Thyroid gland (tissue), 4 donors: ENCODE measurements at places on chromosomes 1 and 21. TPM values are rescaled to one million over a fixed set of nuclear protein-coding genes. Genes with fewer than 3 reads are reported as not detected.

- no peak overlapping the region for H3K27ac ChIP-seq
- H3K36me3 ChIP-seq, result no peaks in the 10 kb centered on the region
- no peak overlapping the region for H3K4me3 ChIP-seq
- H3K27me3 ChIP-seq, result no peaks in the 10 kb centered on the region
- no peak for DNase-seq
- peaks cover 8% of the 10 kb centered on the region for H3K4me1 ChIP-seq
Measured at GRCh38 chr1:41512701-41513382, 28.4 kb upstream of the EDN2 start.

DNA sequence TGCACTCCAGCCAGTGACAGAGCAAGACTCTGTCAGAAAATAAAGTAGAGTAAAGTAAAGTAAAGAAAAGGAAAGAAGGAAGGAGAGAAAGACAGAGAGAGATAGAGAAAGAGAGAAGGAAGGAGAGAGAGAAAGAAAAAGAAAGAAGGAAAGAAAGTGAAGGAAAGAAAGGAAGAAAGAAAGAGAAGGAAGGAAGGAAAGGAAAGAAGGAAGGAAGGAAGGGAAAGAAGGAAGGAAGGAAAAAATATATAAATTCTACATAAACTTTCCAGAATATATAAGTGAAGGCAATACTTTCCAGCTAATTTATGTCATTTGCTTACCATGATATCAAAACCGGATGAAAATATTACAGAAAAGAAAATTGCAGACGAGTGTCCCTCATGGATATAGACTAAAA, 71.7 kb upstream of the GPR52 start:
- no peaks in the 10 kb centered on the region for H3K27me3 ChIP-seq
- H3K4me3 ChIP-seq, result no peak overlapping the region
- no peaks in the 10 kb centered on the region for H3K4me1 ChIP-seq
- no peak for DNase-seq
- H3K36me3 ChIP-seq, result no peaks in the 10 kb centered on the region

- no peak overlapping the region for H3K4me3 ChIP-seq
- H3K4me1 ChIP-seq, result peaks cover 67% of the 10 kb centered on the region
- H3K27ac ChIP-seq, result peak overlapping the region; percentile 22
- H3K27me3 ChIP-seq, result no peaks in the 10 kb centered on the region
- no peaks in the 10 kb centered on the region for H3K36me3 ChIP-seq
Measured at GRCh38 chr1:12148160-12148957, 18.4 kb upstream of the TNFRSF1B start.

DNA sequence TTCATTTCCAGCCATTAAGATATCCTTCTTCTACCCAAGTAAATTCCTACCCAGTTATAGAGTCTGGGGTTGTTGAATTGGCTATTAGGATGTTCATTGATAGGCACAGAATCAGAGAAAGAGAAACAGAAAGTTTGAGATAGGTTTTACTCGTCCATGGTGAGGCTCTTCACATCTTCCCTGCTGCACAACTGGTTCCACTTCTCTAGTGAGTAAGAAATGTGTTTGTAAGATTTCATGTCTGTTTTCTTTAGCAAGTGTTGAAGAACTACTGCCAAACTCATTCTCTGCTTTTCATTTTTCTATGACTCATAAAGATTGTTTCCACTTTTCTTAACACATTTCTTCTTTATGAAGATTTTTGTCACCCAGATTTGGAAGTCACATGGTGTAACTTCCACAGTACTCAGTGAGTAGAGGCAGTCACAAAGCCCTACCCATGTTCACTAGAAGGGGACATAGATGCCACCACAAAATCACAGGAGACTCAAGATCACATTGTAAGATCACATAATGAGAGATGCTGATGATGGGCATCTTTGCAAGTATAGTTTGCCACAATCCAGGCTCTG, 152.3 kb downstream of the SNX7 start:
- no peak overlapping the region for H3K27ac ChIP-seq
- no peak for DNase-seq
- H3K36me3 ChIP-seq, result no peaks in the 10 kb centered on the region
- H3K4me1 ChIP-seq, result no peaks in the 10 kb centered on the region

- H3K4me3 ChIP-seq, result no peak overlapping the region
- H3K27ac ChIP-seq, result no peak overlapping the region
- peak; percentile 22 for DNase-seq
- H3K36me3 ChIP-seq, result no peaks in the 10 kb centered on the region
Measured at GRCh38 chr1:67555461-67556296, 125.5 kb upstream of the SERBP1 start.

DNA sequence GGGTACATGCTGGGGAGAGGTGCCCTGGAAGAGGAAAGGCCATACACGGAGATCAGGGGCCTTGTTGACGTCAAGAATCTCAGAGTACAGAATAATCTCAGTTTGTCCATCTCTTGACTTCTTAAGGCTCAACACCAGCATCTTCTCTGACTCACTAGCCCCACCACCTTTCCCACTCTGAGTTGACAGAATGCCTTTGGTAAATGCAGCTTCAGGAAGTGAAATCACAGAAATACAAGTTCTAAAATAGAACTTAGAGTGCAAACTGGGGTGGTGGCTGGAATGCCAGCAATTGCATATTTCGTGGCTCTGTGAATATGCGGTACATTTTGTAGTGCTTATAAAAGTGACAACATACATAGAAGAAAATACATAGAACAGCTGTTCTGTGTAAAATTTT, 1.6 kb downstream of the COG2 start:
- no peaks in the 10 kb centered on the region for H3K36me3 ChIP-seq
- H3K27me3 ChIP-seq, result no peaks in the 10 kb centered on the region
- H3K4me1 ChIP-seq, result peaks cover 19% of the 10 kb centered on the region
- no peak for DNase-seq

DNA sequence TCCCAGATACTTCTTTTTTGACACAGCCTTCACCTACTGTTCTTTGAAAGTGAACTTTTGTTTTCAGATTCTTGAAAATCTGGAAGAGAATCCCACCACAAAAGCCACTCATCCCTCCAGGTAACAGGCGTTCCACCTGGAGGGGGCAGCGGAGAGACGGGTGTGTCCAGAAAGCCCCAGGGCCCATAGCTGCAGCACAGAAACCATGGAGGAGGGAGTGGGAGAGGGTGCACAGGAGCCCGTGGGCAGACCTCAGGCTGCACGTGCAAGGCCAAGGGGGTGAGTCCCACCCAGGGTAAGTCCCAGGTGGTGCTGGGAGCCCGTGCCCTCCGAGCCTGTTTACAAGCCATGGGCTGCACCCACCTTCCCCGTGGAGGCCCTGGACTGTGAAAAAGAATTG, 86.5 kb downstream of the PSMG1 start:
- no peak overlapping the region for H3K27ac ChIP-seq
- H3K27me3 ChIP-seq, result no peaks in the 10 kb centered on the region
- H3K36me3 ChIP-seq, result no peaks in the 10 kb centered on the region

DNA sequence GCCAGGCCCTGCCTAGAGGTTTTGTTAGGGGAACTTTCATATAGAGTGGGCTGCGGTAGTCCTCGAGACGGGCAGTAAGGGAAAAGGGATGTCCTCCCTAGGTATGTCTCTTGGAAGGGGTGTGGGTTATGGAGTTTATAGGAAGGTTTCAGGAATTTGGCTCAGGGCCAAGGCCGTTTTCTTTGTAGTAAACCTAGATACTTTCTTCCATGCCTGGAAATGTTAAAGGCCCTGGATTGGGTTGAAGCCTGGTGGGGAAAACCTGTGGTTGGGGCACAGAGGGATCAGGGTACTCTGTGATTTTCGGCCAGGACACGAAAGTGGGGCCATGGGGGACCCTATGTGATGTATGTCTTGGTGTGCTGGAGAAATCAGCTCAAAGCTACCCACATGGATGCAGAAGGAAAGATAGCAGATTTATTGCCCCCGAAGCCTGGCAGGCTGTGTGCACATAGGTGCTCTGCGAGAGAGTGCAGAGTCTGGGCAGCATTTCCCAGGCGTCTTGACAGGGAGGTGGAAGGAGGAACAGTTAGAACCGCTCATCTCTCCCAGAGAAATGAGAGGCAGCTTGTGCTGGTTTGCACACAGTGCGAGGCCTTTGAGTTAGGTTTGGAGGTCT, 1.7 kb downstream of the SNAP47 start:
- H3K4me3 ChIP-seq, result no peak overlapping the region
- peaks cover 6% of the 10 kb centered on the region for H3K36me3 ChIP-seq
- peaks cover 19% of the 10 kb centered on the region for H3K4me1 ChIP-seq
- no peaks in the 10 kb centered on the region for H3K27me3 ChIP-seq
- H3K27ac ChIP-seq, result no peak overlapping the region
- no peak for DNase-seq

- no peak within 1 kb of the TSS for H3K4me3 ChIP-seq
- no peaks in the 10 kb centered on the region for H3K27me3 ChIP-seq
- DNase-seq, result no peak
Measured at GRCh38 chr1:159953536-159954515, at the start of gene SLAMF9. Gene SLAMF9, minus strand, starts transcription at chr1:159954237. Its CDS starts 100 bp downstream, at chr1:159954137.

The PROK1 gene
- 0.33 TPM for total RNA-seq

The RGS18 gene
- total RNA-seq, result 1.2 TPM

The FALEC gene
- not detected for total RNA-seq
